ENCODE measurements at places on chromosomes 3 and 15. TPM values are rescaled to one million over a fixed set of nuclear protein-coding genes. Genes with fewer than 3 reads are reported as not detected.

Gene TIGIT
- not detected for polyA plus RNA-seq

Gene C3orf49
- not detected for polyA plus RNA-seq

Gene GABRR3
- polyA plus RNA-seq = not detected

Gene MAGI1
- 6.5 TPM for polyA plus RNA-seq

Gene BBX
- 11.6 TPM for polyA plus RNA-seq

Gene ZNF660
- 2.7 TPM for polyA plus RNA-seq

Gene P2RY1
- 0.49 TPM for polyA plus RNA-seq

Gene ADCY5
- 14.5 TPM for polyA plus RNA-seq

Gene MYO5A
- polyA plus RNA-seq = 6.3 TPM

Gene ACTRT3
- 0.37 TPM for polyA plus RNA-seq

Gene LMCD1
- 8.8 TPM for polyA plus RNA-seq

Gene KLHL40
- not detected for polyA plus RNA-seq

Gene MINAR1
- 0.46 TPM for polyA plus RNA-seq

Gene ZNF620
- 3.5 TPM for polyA plus RNA-seq

Gene ADGRG7
- polyA plus RNA-seq = not detected

Gene FBXO40
- 0.17 TPM for polyA plus RNA-seq

Gene FEZF2
- 4.6 TPM for polyA plus RNA-seq

Gene SLC35A5
- polyA plus RNA-seq = 43.1 TPM

Gene NPAP1
- polyA plus RNA-seq = not detected

Gene SAXO2
- 3.0 TPM for polyA plus RNA-seq

Gene DAZL
- polyA plus RNA-seq = not detected

Gene ZFAND6
- 33.3 TPM for polyA plus RNA-seq

Gene TUSC7
- not detected for polyA plus RNA-seq

Gene DNAH12
- polyA plus RNA-seq = not detected

Gene CXCR6
- not detected for polyA plus RNA-seq

Gene CYP1A1
- 0.17 TPM for polyA plus RNA-seq

Gene GNAT1
- polyA plus RNA-seq = 0.59 TPM

Gene SLC2A2
- not detected for polyA plus RNA-seq

Gene TOMM70
- polyA plus RNA-seq = 32.7 TPM

Gene GOLGA6L7
- not detected for polyA plus RNA-seq

Gene VIPR1
- 6.2 TPM for polyA plus RNA-seq

Gene SLC51B
- polyA plus RNA-seq = 0.51 TPM

Gene PROK2
- polyA plus RNA-seq = not detected

Gene GPR171
- not detected for polyA plus RNA-seq

Gene SLC28A1
- not detected for polyA plus RNA-seq

Gene EBLN2
- polyA plus RNA-seq = not detected

Gene TMEM40
- polyA plus RNA-seq = not detected

Gene HERC2
- polyA plus RNA-seq = 96.3 TPM

Gene LMAN1L
- not detected for polyA plus RNA-seq

Gene TM4SF18
- polyA plus RNA-seq = 4.4 TPM

Gene TRPM1
- not detected for polyA plus RNA-seq

Gene MAN2A2
- 58.2 TPM for polyA plus RNA-seq

Gene CA12
- polyA plus RNA-seq = 0.68 TPM

Gene KIF15
- 12.0 TPM for polyA plus RNA-seq

Gene MST1R
- polyA plus RNA-seq = 1.6 TPM

Gene ACVR2B
- polyA plus RNA-seq = 1.8 TPM

Gene SLC22A13
- not detected for polyA plus RNA-seq

Gene ZNF501
- polyA plus RNA-seq = 3.3 TPM

Gene C3orf22
- not detected for polyA plus RNA-seq

Gene AADACL2
- not detected for polyA plus RNA-seq

Gene UBL7
- 156 TPM for polyA plus RNA-seq

Gene RPN1
- polyA plus RNA-seq = 281 TPM

Gene OXSM
- polyA plus RNA-seq = 3.7 TPM

Gene IQCF2
- polyA plus RNA-seq = not detected

Gene STRIT1
- not detected for polyA plus RNA-seq

Measured in brain (organoid and tissue), 16 donors.